ENCODE measurements at places on chromosomes 16 and 17.

DNA sequence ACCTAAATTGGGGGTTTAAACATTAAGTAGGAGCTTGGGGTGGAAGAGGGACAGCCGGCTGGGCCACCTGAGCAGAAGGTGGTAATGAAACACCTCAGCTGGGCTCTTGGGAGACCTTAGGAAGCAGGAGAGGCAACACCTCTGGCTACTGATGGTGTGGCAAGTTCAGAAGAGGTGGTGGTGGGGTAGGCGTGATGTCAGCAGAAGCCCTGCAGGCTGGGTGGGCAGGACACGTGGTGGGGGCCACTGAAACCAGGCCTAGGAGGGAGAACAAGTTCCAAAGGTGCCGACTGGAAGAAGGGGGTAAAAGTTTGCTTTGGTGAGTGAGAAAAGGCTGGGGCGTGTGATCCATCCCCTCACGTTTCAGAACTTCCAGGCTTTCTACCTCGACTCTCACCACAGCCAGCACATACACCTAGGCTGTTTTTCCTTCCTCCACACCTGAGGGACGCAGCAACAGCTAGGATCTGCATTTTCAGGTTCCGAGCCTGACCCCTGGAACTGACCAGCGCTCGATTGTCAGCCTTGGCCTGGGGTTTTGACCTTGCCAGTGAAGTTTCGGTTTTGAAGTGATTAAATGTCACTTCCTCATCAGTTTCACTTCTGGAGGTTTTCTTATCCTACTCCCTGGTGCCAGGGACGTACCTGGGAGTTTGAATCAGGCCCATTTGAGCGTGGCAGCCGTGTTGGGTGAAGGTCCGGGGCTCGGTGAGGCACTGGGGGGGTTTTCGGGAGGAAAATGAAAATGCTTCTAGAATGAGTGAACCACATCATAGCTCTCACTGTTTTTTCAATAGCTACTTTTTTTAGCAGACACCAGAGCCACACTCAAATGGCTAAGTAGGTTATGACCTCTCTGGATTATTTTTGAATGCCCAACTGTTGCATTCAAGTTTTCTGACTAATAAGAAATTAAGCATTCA lies 10.0 kb downstream of the SNN start:
- no peak for DNase-seq

DNA sequence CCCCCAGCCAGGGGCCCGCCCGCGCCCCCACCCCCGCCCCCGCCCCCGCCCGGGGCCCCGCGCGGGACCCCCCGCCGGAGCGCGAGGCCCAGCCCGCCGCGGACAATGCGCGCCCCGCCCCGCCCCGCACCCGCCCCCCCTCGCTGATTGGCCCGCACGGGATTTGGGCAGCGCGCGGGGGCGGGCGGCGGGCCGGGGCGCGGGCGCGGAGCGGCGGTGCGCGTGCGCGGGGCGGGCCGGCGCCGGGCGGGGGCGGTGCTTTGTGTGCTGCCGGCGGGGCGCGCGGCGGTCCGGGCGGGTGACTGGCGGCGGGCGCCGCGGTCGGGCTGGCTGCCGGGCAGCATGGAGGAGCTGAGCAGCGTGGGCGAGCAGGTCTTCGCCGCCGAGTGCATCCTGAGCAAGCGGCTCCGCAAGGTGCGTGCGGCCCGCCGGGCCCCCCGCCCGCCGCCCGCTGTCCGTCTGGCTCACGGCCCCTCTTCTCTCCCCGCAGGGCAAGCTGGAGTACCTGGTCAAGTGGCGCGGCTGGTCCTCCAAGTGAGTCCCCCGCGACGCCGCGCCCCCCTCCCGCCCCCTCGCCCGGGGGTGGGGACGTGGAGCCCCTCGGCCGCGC lies at the start of gene CBX2:
CBX2 (plus strand) TSS at position 255 of the 610 bp plus-strand sequence; CDS start at position 343, 88 bp downstream.
- peak; percentile 85 for DNase-seq

GRCh38 chr17:509316-509715 lies 156.7 kb upstream of the RPH3AL start:
- no peak for DNase-seq

- no peak for DNase-seq
These were observed 9.9 kb upstream of the CMTM4 start for GRCh38 chr16:66706506-66706880.

DNA sequence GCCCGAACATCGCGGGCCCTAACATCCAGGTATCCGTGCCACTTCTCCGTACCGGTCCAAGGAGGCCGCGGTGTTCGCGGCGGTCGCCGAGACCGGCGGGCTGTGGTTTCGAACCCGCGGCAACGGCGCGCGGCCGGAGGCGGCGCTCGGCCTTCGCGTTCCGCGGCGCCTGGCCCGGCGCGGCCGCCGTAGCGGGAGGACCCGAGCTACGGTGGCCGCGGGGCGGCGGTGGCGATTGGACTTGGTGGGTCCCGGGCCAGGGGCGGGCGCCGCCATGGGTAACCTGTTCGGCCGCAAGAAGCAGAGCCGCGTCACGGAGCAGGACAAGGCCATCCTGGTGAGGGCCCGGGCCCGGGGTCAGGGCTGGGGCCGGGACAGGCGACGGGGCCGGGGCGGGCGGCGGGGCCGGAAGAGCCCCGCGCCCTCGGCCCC lies at the start of gene CHMP6:
CHMP6 (plus strand) TSS at position 197 of the 432 bp plus-strand sequence; CDS start at position 275, 78 bp downstream.
- DNase-seq = peak; percentile 79

Measured in activated naive CD4-positive, alpha-beta T cell treated with anti-CD3 and anti-CD28 coated beads, Interleukin-2, amount 10 ng/mL, durations not matched to agents 7 days and 5 days (primary cell).